ENCODE measurements at places on chromosomes 6 and 20. TPM values are rescaled to one million over a fixed set of nuclear protein-coding genes. Genes with fewer than 3 reads are reported as not detected.

Gene ULBP1
- total RNA-seq = not detected

DNA sequence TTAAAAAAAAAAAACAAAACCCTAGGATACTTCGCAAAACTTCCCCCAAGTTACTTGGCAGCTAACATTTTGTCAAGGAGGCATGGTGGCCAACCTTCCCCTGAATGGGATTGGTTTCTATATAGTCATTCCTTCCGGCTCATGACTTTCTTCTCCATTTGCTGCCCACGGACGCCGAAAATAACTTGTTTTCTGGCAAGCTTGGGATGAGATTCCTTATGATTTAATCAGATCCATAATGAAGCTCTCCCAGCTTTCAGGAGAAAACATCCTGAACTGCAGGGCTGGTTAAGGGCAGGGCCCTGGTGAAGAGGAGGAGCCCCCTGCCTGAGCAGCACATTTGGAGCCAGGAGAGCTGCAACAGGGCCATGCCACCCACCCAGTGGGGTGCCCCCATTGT lies 49.9 kb downstream of the PPP1R16B start:
- H3K4me3 ChIP-seq = no peak overlapping the region
- H3K36me3 ChIP-seq = no peaks in the 10 kb centered on the region
- H3K27ac ChIP-seq = no peak overlapping the region
- no peaks in the 10 kb centered on the region for H3K27me3 ChIP-seq
- DNase-seq = no peak

DNA sequence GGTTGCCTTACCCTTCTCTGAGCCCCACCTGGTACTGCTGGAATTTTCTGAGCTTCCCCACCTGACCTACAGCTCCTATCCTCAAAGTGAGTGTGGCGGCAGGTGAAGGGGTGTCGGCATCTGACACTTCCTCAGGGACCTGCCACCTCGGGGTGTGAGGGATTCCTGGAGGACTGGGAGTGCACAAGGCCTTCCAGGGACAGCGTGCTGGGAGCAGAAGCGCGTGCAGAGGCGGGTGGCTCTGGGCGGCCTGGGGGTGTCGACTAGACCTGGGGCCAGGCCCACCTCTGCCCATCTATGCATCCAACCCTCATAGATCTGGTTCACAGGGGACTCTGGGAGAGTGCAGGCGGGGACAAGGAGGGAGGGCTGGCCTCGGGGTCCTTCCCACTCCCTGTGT lies 7.8 kb downstream of the DLGAP4 start:
- H3K27me3 ChIP-seq = peaks cover 49% of the 10 kb centered on the region
- no peak overlapping the region for H3K4me3 ChIP-seq
- H3K27ac ChIP-seq = no peak overlapping the region

Gene ZNF311
- total RNA-seq = 1.4 TPM

DNA sequence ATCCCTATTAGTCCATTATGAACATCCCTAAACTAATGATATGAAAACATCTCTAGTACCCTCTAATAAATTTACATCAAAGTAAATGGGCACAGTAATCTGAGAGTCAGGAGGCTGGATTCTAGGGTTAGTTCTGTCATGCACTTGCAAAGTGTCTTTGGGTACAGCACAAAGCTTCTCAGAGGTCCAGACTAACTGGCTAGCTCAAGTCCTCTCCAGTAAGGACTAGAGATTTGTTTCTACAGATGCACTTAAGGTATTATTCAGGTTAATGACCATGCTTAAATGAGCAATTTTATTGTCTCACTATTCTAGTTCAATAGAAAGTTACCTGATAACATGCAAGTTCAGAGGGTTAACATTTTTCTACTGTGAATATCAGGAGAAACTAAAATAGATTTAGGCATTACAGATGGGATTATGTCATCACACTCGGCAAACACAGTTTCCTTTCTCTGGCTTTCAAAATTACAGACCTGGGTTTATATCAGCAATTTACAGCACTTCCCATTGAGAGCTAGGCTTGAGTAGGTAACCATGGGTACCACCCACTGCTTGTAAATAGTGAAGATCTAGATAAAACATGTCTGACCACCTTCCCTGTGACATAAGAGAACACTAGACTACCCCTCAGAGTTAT lies 402.9 kb upstream of the RUNX2 start:
- no peaks in the 10 kb centered on the region for H3K36me3 ChIP-seq
- no peak overlapping the region for H3K27ac ChIP-seq
- DNase-seq = no peak
- H3K27me3 ChIP-seq = no peaks in the 10 kb centered on the region
- H3K4me3 ChIP-seq = no peak overlapping the region
- H3K4me1 ChIP-seq = no peaks in the 10 kb centered on the region

DNA sequence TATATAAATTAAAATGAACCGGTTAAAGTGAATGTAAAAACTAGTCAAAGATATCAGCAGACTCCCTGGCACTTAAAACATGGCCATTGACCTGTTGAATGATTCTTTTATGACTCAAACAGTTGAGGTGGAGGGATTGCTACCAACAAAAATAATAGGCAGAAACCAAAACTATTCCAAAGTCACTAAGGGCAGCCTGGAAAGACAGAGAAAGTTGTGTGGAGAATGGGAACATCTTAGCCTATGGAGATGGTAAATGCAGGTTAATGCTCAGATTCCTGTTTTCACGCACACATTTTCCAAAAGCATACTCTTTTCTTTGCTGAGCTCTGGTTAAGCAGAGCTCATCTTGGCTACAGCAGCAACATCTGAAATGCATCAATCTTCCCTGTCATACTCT lies 553.5 kb downstream of the HACE1 start:
- DNase-seq = no peak
- H3K4me3 ChIP-seq = no peak overlapping the region
- H3K36me3 ChIP-seq = no peaks in the 10 kb centered on the region
- H3K4me1 ChIP-seq = no peaks in the 10 kb centered on the region
- H3K27ac ChIP-seq = no peak overlapping the region
